ENCODE measurements at places on chromosomes 12 and 14.

- no peak for DNase-seq
Observed at GRCh38 chr12:77407931-77408330, 342.6 kb upstream of the E2F7 start.

DNA sequence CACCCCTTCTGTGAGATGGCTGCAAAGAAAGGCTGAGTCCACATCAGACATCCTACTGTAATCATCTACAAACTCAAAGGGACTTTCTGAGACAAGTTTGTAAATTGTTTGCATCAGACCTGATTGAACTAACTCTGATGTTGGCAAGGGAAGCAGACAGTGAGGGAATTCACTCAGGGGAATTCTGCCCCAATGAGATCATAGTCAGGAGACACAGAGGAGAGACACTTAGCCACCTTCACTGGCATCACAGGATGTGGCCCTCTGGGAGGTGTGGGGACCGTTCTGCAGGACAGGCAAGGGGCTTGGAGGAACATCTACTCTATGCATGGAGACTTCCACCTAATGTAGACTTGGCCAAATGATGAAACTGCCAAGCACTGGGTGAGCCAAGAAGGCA, 70.7 kb upstream of the DDX11 start:
- no peak for DNase-seq

- DNase-seq = no peak
Observed at GRCh38 chr12:119715268-119715620, 47.3 kb downstream of the PRKAB1 start.

DNA sequence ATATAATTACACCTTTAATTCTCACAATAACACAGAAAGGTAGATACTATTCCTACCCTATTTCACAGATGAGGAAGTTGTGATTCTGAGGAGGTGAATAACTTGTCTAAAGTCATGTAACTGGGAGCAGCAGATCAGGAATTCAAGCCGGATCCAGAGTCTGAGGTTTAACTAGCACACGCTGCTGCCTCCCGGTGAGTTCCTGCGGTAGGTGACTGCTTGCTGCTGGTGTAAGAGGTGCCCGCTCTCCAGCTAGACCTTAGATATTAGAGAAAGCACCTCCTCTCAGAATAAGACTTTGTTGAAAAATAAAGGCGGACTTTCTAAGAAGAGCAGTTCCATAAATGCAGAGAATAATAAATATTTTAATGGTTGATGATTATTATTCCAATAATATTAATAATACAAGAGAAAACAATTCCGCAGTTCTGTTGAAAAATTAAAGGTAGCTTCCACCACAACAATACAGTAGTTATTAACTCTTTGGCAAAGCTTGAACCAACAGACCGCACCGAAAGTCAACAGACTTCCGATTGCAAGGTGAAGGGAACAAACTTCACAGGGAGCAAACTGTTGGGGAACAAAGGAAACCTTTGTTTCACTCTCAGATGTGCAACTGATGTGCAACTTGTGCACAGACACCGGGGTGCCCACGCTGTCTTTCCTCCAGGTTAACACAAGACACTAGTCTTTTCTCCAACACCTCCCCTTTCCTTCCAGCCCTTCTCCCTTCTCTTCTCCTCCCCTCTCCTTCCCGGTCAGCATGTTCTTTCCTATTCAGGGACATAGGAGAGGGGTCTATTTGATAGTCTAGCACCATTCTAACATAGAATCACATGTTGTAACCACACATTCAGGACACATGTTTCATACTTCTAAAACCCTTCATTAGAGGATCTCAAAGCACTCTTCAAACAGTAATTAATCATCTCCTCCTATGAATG, 73.2 kb upstream of the EGLN3 start:
- DNase-seq = no peak

DNA sequence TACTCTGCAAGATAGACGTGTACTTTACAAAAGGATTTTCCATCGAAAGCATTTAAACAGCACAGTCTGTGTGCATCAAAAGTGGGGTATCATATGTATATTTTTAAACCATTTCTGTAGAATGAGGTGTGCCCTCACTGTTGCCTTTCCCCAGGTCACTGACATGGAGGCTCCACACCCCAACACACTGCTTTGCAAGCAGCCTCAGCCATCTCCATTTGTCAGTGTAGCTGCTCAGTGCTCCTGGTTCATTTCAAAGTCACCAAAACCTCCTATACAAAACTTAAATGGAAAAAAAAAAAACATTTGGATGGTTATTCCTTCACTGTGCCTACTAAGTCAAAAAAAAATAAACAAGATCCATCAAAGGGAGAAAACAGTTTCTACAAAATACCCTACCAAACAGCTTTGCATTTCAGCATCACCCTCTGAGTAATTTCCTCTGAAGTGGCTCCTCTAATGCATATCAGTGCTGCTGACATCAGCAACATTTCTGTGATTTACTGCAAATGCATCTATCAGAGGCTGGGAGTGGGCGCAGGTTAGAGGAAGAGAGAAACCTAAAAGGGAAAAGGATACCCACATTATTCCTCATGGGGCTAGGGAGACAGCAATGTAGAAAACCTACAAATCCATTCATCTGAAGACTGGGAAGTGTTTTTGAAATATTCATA, 46.0 kb downstream of the KCNK10 start:
- no peak for DNase-seq

GRCh38 chr12:92019491-92020277, 126.0 kb downstream of the BTG1 start:
- no peak for DNase-seq

DNA sequence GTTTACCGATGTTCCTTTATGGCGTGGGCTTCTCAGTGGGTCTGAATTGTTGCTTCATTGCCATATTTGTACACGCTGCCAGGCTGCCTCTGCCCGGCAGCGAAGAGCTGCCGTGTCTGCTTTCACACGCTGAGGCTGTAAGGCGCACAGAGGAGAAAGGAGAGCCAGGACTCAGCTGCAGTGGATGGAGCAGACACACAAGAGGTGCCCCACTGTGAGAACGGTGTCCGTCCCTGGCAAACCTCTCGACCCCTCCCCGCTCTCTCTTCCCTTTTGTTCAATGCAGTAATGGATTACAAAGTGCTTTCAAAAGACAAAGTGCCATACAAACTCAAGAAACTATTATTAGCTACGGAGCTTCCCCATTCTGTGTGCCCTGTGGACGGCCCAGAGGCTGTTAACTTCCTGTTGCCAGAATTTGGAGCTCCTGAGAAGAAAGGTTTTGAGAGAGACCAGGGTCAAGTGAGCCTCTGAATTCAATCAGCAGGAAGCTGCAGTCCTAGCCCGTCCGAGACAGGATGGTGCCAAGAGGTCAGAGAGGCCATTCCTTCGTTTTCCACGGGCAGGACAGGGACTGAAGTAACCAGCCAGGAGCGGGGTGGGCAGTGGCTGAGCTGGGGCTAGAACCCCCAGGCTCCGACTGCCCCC, 15.8 kb downstream of the CCND2 start:
- no peak for DNase-seq

DNA sequence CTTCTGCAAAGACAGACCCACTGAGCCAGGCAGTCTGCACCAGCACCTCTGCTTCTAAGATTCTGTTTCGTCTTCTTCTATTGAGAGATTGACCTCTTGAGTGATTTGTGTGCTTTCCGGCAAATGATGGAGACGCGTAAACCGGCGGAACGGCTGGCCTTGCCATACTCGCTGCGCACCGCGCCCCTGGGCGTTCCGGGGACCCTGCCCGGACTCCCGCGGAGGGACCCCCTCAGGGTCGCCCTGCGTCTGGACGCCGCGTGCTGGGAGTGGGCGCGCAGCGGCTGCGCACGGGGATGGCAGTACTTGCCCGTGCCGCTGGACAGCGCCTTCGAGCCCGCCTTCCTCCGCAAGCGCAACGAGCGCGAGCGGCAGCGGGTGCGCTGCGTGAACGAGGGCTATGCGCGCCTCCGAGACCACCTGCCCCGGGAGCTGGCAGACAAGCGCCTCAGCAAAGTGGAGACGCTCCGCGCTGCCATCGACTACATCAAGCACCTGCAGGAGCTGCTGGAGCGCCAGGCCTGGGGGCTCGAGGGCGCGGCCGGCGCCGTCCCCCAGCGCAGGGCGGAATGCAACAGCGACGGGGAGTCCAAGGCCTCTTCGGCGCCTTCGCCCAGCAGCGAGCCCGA, 703 bp downstream of the ASCL4 start:
- no peak for DNase-seq

GRCh38 chr12:104003596-104003995, 37.9 kb downstream of the TDG start:
- DNase-seq = no peak

DNA sequence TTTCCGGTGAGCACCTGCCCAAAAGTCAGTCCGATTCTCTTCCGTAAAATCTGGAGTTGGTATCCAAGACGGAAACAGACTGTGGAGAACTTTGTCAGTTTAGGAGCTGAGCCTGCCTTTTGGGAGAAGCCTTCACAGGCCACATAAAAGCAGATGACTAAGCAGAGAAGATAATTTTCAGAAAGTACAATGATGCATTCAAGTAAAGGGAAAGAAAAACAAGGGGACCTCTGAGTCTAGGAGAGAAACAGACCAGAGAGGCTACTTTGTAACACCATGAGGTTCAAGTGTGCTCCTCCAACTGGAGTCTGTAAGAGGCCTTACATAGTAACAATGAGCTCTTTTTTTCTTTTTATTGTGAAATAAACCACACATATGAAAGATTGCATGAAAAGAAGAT, 21.1 kb downstream of the TMED8 start:
- no peak for DNase-seq

- no peak for DNase-seq
Observed at GRCh38 chr12:93018610-93019009, 89.5 kb upstream of the EEA1 start.

DNA sequence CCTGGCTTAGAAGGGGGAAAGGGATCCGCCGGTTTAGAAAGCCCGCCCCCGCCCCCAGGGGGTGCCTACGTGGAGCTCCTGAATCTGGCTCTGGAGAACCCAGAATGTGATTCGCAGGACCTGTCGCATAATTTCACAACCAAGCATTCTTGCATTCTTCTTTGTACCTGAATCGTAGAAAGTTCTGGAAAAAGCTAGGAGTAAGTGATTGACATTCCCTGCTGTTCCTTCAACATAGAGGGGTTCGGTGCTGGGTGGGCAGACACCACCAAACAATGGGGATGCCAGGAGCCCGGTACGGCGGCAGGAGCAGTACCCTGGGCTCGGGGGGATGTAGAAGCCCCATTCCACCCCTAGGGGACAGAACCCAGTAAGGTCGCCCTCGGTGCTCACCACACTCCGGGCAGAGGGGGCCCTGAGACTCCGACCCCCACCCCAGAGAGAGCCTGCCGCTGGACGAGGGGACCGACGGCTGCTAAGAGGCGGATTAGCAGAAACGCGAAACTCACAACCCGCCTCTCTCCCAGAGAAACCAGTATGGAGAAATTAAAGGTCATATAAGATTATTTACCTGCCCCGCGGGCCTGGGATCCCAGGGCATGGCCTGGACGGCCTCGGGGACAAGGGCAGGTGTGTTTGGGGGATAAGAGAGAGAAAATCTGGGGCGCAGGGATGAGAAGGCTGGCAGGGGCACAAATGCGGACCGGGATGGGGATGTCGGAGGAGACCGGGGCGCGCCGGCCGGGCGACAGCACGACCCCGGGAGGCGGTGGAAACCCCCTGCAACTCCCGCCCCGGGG, 520 bp downstream of the CSRP2 start:
- no peak for DNase-seq

GRCh38 chr12:75481013-75481705, 604 bp downstream of the GLIPR1 start:
- no peak for DNase-seq

- no peak for DNase-seq
Observed at GRCh38 chr14:59301354-59301753, 112.9 kb downstream of the DAAM1 start.

DNA sequence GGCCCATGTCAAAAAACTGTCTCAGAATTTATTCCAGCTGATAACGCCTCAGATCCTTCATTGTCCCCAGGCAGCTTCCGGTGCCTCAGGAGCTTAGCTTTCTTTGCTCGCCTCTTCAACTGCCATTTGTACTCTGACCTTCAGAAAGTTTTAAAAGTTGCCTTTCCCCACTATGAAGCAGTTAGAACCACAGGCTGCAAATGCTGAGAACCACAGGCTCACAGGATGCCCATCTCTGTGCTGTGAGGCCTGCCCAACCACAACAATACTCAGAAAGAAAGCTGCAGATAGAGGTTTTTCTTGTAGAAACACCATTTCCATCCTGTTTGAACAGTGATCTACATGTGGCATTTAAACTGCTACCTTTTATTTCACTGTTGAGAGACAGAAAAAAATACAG, 131.1 kb downstream of the PRKCH start:
- DNase-seq = no peak

DNA sequence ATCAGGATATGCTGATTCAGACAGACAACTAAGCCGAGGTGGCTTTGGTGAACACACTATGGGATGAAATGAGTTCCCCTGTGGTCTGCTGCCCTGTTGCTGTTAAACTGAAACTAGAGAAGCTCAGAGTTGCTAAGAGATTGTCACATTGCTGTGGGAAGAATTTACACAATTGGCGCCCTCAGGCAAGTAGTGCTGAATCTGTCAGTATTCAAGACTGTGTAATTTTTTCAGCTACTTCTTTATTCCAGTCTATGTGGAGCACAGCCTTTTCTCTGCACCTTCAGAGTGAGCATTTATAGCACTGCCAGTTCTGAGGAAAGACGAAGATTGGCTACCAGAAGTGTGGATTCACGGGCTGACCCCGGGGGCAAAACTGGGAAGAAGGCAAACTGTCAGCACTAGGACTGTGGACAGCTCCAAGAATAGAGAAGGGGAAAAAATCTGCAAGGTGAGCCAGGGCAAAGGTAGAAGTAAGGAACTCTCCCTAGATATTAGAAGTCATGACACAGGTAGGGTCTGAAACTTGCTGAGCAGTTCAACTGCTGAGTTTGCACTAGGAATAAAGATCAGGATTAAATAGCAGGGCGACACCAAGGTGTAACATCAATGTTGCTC, 218.8 kb upstream of the TMPO start:
- no peak for DNase-seq

DNA sequence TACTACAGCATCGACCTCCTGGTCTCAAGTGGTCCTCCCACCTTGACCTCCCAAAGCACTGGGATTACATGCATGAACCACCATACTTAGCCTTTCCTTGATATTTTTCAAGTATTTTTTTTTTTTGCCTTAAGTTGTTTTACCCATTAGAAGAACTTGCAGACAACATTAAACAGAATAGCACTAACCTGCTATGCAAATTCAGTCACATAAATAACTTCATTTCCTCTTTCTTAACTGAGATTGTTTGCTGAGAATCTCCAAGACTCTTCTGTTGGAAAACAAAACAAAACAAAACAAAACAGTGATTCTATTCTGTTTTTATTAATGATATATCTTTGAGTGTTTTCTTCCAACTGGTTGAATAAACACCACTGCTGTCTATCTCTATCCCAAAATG, 115.9 kb upstream of the IFNG-AS1 start:
- DNase-seq = no peak

- no peak for DNase-seq
Observed at GRCh38 chr14:22850944-22851764, 14.8 kb downstream of the MMP14 start.

DNA sequence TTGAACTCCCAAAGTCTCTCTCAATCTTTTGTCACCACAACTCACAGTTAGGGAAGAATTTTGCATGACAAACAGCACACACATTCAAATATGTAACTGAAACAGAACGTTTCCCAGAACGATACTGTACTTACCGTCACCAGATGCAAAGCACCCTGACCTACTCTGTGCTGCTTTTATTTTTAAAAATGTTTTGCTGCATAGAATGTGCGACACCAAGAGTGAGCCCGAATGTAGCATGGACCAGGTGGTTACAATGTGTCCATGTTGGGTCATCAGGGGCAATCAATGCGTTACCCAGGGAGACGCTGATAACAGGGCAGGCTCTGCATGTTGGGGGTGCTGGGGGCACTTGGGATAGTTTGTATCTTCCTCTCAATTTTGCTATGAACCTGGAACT, 14.6 kb upstream of the EIF5 start:
- no peak for DNase-seq

- no peak for DNase-seq
Observed at GRCh38 chr12:30019366-30020140, 235.8 kb upstream of the TMTC1 start.

All from activated CD4-positive, alpha-beta T cell treated with anti-CD3 and anti-CD28 coated beads for 24 hours (primary cell).